ENCODE measurements at places on chromosomes 5 and 9. TPM values are rescaled to one million over a fixed set of nuclear protein-coding genes. Genes with fewer than 3 reads are reported as not detected.

DNA sequence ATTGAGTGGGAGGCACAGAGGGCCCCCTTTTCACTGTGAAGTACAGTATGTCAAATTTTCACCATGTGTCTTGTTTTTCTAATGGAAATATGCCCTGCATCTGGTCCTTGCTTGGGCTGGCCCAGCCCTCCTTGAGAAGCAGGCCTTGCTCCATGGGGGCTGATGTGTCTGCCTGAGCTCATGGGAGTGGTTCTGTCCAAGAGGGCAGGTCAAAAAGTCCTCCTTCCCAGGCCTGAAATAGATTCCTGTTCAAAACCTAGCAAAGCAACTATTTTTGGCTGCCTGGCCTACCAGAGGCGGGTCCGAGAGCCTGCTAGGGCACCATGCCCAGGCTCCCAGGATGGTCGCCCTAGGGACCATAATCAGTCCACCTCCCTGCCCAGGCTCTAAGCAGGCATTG is 40.5 kb upstream of the NEURL1B start:
- H3K4me3 ChIP-seq: no peak overlapping the region
- DNase-seq: no peak

GRCh38 chr5:59698207-59699178 is 195.0 kb downstream of the PDE4D start:
- H3K36me3 ChIP-seq: no peaks in the 10 kb centered on the region
- no peak overlapping the region for H3K4me3 ChIP-seq
- no peaks in the 10 kb centered on the region for H3K27me3 ChIP-seq
- H3K4me1 ChIP-seq: no peaks in the 10 kb centered on the region

DNA sequence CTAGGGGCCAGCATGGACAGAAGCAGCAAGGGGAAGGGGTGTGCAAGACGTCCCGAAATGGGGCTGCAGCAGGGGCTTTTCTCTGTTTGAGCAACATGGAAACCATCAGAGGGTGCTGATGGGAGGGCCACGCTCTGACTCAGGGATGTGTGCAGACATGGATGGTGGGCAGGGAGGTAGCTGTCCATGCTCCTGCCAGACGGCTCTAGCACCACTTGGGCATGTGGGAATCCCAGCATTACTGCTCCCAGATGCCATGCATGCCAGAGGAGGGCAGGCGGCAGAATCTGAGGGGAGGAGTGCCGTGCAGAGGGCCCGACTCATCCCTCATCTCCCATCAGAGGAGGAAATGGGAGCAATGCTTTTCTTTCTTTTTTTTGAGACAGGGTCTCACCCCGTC is 45.6 kb upstream of the SLC25A51 start:
- H3K36me3 ChIP-seq: no peaks in the 10 kb centered on the region
- H3K27ac ChIP-seq: no peak overlapping the region
- H3K4me1 ChIP-seq: no peaks in the 10 kb centered on the region

- H3K4me1 ChIP-seq: no peaks in the 10 kb centered on the region
- no peak overlapping the region for H3K4me3 ChIP-seq
- no peak overlapping the region for H3K27ac ChIP-seq
- no peaks in the 10 kb centered on the region for H3K36me3 ChIP-seq
Measured at GRCh38 chr9:70829591-70830265, 291.7 kb downstream of the TRPM3 start.

GRCh38 chr5:95244479-95244878 is 40.4 kb downstream of the MCTP1 start:
- no peaks in the 10 kb centered on the region for H3K27me3 ChIP-seq
- H3K4me3 ChIP-seq: no peak overlapping the region
- H3K27ac ChIP-seq: no peak overlapping the region
- no peaks in the 10 kb centered on the region for H3K36me3 ChIP-seq

- H3K4me3 ChIP-seq: no peak overlapping the region
- no peaks in the 10 kb centered on the region for H3K27me3 ChIP-seq
- H3K36me3 ChIP-seq: no peaks in the 10 kb centered on the region
- DNase-seq: no peak
- H3K4me1 ChIP-seq: no peaks in the 10 kb centered on the region
Measured at GRCh38 chr9:138095813-138096518, 218.4 kb downstream of the CACNA1B start.

PAEP gene
- not detected for total RNA-seq

CCNO gene
- not detected for total RNA-seq

TAS2R1 gene
- total RNA-seq: not detected

PCSK1 gene
- total RNA-seq: not detected

ORM2 gene
- total RNA-seq: not detected
